H9 (cell line): ENCODE measurements at places on chromosomes 7 and 10. TPM values are rescaled to one million over a fixed set of nuclear protein-coding genes. Genes with fewer than 3 reads are reported as not detected.

GRCh38 chr7:24017519-24017918 is 266.5 kb upstream of the NPY start:
- DNase-seq: no peak

DNA sequence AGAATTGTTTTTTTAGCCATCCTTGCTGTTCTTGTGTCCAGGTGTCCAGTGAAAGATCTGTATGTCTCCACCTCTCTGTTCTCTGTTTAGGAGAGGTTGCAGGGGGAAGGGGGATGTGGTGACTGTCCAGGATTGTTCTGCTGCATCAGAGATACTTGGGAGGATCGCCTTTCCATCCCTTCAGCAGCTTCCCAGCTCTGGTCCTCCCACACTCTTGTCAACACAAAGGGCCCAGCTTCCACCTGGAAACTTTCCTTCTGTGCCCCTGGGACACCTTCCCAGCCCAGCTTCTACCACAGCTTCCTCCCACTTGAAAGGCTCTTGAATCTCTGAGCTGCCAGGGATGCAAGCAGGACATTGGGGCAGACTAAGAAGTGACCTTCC is 82.0 kb upstream of the SLF2 start:
- DNase-seq: no peak

DNA sequence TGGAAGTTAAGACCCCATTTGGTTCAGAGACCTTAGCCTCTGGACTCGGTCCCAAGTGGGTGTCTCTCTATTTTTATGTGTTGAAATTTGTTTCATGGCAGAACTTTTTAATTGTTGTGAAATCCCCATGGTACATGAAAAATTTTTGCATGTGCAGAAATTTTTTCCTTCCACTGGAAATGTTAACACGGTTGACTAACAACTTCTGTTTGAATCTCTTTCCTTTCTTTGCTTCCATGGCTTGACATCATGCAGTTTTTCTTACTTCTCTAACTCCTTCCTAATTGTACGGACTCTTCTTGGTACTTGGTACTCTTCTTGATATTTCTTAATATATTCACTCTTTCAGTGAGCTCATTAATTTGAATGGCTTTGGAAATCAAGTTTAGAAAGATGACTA is 18.3 kb downstream of the MDFIC start:
- no peak for DNase-seq

FAM25A gene
- not detected in 2 replicates for total RNA-seq

DNA sequence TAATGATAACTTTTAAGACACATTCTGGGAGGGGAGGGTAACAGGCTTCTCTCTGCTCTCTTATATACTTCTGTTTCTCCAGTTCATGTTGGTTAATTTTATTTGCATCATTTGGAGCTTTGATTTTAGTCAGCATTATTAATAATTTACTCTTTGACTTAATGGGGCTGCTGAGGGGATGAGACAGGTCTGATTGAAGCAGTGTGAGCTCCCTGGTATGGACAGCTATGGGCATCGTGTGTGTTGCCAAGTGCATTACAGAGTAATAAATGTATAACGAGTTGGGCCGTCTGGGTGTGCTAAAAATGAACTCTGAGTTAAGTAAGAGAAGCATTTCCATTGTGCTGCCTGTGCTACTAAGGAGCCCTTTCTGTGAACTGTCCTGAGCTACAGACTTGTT is 31.7 kb upstream of the IKZF1 start:
- no peak for DNase-seq

GRCh38 chr7:92773808-92774207 is 62.6 kb downstream of the CDK6 start:
- no peak for DNase-seq

DNA sequence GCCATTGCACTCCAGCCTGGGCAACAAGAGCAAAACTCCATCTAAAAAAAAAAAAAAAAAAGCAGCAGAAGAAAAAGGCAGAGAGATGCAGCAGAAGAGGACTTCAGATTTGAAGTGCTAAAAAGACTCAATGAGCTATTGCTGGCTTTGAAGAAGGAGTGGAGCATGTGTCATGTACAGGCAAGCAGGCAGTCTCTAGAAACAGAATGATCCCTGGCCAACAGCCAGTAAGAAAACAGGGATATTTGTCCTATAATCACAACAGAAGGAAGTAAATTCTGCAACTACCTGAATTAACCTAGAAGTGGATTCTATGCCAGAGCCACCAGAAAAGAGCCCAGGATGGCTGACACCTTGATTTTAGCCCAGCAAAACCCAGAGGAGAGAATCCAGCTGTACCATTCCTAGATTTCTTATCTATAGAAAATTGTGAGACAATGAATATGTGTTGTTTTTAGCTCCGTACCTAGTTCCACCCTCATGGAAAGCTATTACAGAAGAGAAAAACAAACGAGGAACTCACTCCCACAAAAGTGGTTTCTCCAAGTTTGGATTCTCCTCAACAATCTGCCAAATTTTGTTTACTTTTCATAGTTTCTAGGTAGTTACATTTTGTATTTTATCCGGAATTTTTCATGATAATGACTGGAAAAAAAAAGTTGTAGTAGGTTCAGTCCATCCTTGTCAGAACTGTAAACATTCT is 198.2 kb upstream of the GNAI1 start:
- DNase-seq: no peak

DNA sequence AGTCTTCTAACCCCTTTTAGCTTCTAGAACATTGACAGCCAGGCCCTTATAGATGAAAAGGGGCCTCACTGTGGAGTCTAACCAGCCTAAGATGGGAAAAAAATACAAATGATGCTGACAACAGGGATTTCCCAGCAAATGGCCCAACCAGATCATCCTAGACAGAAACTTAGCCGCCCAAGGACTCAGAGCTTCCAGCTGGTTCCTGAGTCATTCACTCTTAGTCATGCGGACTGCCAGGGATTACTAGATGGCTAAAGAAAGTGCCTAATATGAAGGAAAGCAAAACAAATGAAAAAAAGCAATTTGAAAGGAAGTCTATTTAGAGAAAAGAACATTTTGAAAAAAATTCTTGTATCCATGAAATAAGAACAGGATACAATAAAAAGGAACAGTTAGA is 23.7 kb downstream of the TSPAN14 start:
- DNase-seq: no peak

GRCh38 chr10:126421756-126422256 is 33.5 kb upstream of the ADAM12 start:
- no peak for DNase-seq

DNA sequence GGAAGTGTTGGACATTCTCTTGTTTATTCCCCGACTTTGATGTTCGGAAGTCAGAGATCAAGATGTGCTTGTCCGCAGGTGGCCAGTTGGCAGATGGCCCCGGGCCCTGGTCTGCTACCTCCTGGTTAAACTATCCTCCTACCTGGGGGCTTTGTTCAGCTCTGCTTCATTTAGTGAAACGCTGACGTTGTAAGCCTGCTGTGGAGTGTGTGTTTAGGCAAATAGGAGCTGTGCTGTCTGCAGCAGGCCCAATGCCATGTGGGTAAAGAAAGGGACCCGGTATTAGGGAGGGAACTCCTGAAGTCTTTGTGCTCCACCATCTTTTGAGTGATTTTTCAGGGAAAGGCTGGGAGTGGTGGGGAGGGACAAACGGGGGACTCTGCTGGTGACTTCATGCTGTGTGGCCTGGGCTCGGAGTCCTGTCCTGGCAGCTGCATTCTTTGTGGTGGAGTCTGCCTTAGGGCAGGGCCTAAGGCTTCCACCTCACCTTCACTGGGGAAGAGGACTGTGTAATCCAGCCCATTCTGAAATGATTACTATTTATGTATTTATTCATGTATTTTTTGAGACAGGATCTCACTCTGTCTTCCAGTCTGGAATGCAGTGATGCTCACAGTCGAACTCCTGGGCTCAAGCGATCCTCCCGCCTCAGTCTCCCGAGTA is 171.1 kb upstream of the KLF6 start:
- DNase-seq: peak; percentile 50

C10orf62 gene
- total RNA-seq: 0.31 TPM in 1 of 2 replicates, not detected in the other

- DNase-seq: no peak
These were observed 233.8 kb upstream of the PRKCQ start for GRCh38 chr10:6813856-6814255.

AASS gene
- total RNA-seq: 383 and 398 TPM in 2 replicates

- DNase-seq: no peak
These were observed 278.2 kb downstream of the SNX13 start for GRCh38 chr7:17661982-17662585.

DNA sequence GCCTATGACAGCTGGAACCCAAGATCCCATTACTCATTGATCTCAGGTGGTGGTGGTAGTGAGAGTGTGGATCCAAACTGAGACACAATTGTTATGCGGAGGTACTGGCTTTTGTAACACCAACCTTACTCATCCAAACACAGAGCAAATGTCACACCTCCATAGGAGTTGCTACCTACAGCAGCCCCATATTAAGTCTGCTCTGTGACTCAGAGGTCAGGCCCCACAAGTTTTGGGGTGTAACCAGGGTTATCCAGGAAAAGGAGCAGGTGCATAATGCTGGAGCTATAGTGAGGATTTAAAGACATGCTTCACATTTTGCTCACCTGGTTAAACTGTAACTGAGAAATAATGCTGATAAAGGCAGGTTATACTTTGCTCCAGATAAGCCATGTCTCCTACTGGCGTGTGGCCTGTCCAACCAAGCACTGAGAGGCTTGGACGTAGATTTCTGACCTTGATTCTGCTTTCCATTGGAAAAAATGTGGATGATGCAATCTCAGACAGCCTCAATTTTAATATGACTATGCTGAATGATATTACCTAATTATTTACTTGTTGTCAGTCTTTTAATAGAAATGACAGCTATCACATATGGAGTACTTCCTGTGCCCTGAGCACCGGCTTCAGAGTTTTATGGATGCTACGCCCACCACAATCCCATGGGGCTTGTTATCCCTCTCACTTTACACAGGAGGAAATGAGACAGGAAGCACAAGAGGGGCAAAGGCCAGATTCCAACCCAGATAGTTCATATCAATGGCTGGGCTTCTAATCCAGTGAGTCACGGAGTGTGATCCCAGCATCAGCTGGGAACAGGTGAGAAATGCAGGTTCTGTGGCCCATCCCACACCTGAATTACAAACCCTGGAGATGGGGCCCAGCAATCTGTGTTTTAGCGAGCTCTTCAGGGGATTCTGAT is 181.3 kb downstream of the CHN2 start:
- peak; percentile 34 for DNase-seq

DNA sequence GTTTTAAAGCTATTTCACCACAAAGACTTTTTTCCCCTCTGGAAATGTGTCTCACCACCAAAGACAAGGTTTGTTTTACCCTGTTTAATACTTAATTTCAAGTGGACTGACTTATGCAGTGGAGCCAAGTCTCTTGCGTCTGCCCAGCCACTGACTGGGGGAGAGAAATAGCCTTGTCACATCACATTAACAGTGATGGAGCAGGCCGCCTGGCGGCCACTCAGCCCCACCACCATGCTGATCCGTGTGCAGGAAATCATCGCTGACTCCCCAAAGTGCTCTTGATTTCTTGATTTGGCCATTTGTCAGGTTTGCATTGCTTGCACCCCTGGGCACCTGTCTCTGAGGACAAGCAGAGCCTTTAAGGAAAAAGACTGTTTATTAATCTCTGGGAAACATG is 334.1 kb downstream of the GLRX3 start:
- DNase-seq: peak; percentile 5

ADAMTS14 gene
- total RNA-seq: 1.6 and 1.9 TPM in 2 replicates

GRCh38 chr7:134625550-134625949 is 21.1 kb upstream of the BPGM start:
- no peak for DNase-seq

DNA sequence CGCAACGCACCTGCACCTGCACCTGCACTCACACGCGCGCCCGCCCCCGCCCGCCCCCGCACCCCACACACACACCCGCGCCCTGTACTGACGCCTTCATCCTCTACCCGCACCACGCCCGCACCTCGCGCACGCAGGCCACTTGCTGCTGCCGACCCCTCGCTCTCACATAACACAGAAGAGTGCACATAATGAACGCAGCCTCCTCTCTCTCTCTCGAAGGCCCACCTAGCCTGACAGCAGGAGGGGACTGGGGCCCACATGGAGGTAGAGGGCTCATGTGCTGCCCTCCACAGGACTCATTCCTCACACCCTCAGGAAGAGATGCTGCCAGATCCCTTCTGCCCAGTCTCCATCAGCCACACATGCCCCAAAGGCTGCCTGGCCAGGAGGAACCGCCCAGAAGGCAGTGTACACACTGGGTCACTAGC is 432 bp upstream of the CAMK2B start:
- peak; percentile 62 for DNase-seq

PDZD8 gene
- total RNA-seq: 36.0 and 38.2 TPM in 2 replicates

- no peak for DNase-seq
These were observed 64.7 kb upstream of the TNRC18 start for GRCh38 chr7:5488286-5488878.

GRCh38 chr10:109988212-109988596 is 19.6 kb upstream of the ADD3 start:
- DNase-seq: no peak

JMJD1C gene
- 195 and 200 TPM in 2 replicates for total RNA-seq

- no peak for DNase-seq
These were observed 23.4 kb upstream of the FIGNL1 start for GRCh38 chr7:50473531-50473930.

DNA sequence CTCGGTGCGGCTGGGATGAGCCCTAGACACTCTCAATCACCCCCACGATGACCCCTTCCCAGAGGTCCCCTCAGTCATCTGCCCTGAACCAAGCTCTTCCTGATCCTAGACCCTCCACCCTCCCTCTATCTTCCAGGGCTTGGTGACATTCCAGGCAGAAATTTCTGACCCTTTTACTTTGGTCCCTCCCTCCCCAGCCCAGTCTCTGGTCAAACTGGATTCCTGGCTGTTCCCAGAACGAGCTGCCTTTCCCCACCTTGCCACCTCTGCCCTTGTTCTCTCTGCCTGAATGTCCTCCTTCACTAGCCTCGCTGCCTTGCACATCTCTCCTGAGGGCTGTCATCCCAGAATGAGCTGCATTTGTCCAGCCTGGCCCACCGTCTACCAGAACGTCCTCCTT is 1.3 kb upstream of the CLDN4 start:
- DNase-seq: no peak

GRCh38 chr10:122139627-122140170 is 131.4 kb upstream of the BTBD16 start:
- DNase-seq: no peak

DNA sequence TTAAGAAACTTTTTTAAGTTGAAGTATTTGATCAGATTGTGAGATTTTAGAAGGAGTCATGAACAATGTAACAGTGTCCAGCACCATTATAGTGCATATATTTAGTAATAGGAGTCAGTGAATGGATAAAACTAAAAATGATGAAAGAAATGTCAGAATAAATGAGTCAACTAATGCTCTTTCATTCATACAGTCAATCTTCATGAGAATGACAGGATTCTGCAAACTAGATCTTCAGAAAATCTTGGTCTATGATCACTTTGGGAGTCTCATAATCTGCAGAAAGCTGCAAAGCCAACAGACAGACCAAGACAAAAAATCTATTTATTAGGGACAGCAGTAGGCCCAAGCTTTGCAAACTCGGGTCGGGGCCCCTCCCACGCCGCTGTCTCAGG is 710 bp downstream of the RNLS start:
- no peak for DNase-seq
